ENCODE measurements at places on chromosomes 4 and X.

DNA sequence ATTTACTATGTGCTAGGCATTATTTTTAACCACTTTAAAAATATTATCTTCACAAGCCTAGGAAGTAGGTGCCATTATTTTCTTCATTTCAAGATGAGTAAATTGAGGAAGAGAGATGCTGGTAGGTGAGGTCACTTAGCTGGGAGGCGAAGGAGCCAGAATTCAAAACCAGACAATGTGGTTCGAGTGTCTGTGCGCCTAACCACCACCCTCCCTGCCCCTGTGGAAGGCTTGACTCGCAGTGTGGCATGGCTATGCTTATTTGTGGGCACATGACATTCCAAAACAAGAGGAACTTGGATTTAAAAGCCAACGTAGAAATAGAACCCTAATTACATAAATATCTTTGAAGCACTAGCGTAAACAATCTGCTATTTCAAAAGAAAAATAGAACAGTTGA is 226.6 kb upstream of the PITX2 start:
- no peak for DNase-seq

DNA sequence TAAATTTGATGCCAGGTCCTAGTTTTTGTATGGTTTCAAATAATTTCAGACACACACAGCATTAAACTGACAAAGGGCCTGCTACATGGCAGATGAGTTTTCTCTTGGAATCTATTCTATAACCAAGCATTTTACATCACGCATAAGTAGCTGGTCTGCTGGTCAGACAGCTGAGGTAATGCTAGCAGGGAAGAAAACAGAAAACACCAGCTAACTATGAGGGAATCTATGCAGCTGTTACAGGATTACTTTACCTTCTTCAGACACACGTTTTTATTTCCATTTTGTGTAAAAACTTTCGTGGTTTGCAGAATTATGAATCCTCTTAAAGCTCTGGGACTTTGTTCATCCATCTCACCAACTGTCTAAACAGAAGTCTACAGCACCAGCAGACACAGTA is 42.0 kb downstream of the MFAP3L start:
- DNase-seq = no peak

DNA sequence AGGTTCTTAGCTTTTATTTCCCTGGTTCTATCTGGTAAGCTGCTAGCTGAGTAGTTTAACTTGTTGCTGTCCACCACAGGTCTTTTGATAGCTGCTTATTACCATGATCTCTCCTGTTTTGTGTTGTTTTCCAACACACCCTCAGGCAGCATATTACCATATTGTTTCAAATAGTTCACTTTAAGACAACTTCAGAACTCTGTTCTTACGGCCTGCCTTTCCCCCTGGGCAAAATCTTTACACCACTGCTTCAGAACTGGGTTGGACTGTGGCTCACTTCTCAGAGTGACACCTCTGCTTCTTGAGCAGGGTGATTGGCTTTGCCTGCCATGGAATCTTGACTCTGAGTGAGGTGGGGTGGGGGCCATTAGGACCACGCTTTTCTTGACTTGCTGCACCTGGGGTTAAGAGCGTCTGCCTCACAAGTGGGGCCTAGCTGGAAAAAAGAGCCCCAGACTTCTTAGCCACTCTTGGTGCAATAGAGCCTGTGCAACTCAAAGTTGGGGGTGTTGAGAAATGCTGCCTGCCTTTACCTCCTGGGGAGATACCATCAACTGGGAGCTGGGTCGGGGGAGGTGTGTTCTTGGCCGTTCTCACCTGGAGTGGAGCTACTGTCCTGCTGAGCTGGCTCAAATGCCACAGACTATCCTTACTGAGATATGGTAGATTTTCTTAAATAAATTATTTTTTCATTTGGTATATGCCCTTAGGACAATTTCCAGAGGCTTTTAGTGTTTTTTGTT is 23.4 kb downstream of the USP9X start:
- no peak for DNase-seq

GRCh38 chr4:179399054-179399782 is 1957.0 kb upstream of the AGA start:
- no peak for DNase-seq

- DNase-seq = no peak
Measured at GRCh38 chr4:123317211-123317610, 79.4 kb upstream of the SPRY1 start.

GRCh38 chr4:140726776-140727500 is 29.2 kb downstream of the TBC1D9 start:
- no peak for DNase-seq

DNA sequence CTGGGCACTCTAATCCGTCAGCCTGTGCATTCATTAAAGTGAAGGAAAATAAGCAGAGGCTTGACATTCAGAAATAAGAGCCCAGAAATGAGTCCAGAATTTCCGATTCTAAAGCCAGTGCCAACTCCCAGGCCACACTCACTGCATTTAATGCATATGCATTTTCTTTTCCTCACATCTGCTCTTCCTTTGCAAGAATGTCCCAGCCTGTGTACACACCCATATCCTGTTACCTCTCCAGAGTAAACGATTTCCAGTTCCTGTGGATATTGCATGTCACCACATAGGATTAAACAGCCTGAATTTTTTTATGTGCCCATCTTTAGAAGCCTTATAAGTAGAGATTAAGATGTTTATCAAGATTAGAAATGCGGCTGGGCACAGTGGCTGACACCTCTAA is 27.5 kb downstream of the ARX start:
- no peak for DNase-seq

- DNase-seq = no peak
Measured at GRCh38 chrX:104854188-104854587, 288.2 kb downstream of the IL1RAPL2 start.

DNA sequence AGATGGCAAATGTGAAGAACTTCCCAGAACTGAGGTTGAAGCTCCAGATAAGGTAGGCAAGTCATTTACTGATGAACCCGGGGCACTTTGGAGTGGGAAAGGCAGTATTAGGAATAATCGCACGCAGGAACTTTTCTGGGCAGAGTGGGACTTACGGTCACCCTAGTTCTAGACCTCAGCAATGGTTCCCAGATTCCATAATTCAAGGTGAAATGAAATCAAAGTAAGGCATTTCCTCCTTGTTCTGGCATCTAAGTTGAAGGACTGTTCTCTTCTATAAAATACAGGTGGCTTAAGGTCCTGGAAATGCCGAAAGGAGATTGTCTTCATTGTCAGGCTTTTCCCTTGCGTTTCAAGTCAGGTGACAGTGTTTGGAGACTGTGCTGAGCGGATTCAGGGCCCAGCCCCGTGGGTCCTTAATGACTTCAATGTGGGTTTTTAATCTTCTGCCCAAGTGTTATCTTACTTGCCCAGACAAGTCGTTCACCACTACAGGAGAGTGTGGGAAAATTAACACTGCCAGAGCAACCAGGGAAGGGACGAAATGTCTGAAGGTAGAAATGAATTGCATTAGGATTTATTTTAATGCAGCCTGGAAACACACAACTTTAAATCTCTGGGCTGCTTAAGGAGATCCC is 52.1 kb upstream of the STOX2 start:
- DNase-seq = no peak

- DNase-seq = no peak
Measured at GRCh38 chr4:110062166-110062565, 136.2 kb downstream of the ELOVL6 start.

GRCh38 chr4:74366367-74366911 is 1.5 kb downstream of the EREG start:
- DNase-seq = no peak

DNA sequence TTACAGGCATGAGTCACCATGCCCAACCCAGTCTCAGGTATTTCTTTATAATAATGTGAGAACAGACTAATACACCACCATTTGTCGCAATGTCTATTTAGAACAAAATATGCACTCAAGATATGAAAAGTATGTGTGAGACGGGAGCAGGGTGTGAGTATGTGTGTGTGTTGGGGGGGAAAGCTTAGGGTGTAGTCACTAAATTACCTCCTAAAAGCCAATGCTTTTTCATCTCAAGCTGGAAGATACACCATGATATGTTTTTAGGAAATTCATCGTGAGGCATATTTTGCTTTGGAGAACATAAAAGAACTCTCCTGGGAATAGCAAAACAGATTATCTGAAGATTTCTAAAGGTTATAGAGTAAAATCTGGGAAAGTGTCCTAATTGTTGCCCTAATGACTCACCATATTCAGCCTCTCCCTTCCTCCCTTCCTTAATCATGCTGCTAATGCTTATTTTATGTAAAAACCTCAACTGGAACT is 262.7 kb downstream of the PDHA2 start:
- DNase-seq = no peak

GRCh38 chr4:78310007-78310739 is 241.4 kb upstream of the ANXA3 start:
- DNase-seq = no peak

DNA sequence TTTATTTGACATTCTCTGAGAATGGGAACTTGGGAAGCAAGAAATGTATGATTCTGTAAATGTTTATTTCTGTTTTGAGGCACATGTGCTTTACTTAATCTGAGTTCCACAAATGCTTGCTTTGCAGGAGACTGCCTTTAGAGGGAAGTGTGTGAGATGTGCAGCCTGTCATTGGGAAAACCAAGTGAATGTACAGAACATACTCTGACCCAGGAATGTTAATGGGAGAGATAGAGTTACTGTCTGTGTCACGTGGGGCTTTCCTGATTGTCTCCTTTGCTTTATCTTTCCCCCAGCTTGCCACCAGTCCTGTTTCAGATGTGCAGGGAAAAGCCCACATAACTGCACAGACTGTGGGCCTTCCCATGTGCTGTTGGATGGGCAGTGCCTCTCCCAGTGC is 218.6 kb upstream of the ANXA3 start:
- no peak for DNase-seq

GRCh38 chrX:34521563-34521962 is 135.5 kb downstream of the TMEM47 start:
- DNase-seq = no peak

Measured in T-helper 9 cell (primary cell).